ENCODE measurements at places on chromosomes 7 and 10.
A peak's percentile ranks its signal among the peaks of the same experiment; 100 is the strongest.

DNA sequence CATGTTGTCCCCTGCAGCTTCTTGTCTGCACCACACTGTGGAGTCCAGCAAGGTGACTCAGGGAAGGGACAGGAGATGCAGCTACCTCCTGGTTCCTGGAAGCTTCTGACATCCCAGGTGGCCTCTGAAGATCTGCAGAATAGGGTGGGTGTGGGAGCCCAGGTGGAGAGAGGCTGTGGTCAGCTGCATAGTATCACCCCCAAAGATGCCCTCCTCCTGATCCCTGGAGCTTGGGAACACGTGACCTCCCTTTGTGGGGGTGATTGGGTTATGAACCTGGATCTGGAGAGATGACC, 25.4 kb downstream of the CALML3 start:
- DNase-seq = no peak

- no peak for DNase-seq
Observed at GRCh38 chr10:12414278-12414989, 65.1 kb downstream of the CAMK1D start.

DNA sequence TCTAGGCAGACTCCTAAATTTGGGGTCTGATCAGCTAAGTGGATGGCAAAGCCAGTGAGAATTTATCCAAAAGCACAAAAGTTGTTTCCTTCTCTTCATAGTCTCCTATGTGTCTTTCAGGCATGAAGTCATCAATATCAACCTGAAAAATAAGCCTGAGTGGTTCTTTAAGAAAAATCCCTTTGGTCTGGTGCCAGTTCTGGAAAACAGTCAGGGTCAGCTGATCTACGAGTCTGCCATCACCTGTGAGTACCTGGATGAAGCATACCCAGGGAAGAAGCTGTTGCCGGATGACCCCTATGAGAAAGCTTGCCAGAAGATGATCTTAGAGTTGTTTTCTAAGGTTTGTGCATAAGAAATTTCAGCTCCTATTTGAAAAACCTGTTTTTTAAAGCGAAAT, 4.8 kb downstream of the GSTO1 start:
- DNase-seq = no peak

DNA sequence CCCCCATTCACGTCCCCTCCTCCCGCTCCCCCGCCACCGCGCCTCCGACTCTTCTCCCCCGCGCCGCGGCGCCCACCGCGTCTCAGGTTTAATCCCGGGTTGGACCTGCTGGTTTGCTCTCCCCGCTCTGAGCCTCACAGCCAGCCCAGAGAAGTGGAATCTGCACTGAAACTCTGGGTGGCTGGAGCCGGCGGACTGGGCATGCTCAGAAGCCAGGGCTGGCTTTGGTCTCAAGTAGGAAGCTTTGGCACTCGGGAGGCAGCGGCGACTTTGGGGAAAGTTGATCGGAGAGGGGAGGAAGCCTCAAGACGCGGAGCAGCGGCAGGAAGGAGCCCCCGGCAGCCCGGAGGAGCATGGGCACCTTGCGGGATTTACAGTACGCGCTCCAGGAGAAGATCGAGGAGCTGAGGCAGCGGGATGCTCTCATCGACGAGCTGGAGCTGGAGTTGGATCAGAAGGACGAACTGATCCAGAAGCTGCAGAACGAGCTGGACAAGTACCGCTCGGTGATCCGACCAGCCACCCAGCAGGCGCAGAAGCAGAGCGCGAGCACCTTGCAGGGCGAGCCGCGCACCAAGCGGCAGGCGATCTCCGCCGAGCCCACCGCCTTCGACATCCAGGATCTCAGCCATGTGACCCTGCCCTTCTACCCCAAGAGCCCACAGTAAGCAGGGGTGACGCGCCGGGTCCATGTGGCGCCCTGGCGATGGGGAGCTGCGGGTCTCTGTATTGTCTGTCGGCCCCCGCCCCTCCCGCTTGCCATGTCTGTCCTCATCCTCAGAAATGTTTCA, at the start of gene PRKG1:
Gene PRKG1, plus strand, starts transcription at position 250 of the 791 bp plus-strand sequence.
- DNase-seq = peak; percentile 38

- no peak for DNase-seq
Observed at GRCh38 chr7:145092766-145093165, 256.9 kb upstream of the TPK1 start.

DNA sequence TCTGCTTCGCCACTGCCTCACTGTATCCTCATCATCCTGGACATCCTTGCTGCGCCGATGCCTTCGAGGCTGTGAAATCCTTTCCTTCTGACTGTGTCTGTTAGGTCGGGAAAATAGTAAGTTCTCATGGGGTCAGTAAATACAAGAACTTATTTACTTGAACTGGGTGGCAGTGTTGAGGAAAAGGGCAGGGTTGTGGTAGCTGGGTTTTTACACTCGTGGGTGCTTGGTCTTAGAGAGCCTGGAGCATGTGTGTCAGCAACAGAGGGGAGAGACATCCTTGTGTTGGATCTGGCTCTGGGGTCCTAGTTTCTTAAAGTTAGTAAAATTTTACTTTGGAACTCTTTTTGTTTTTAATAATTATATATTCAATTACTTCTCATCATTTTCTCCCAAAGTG, 112.9 kb upstream of the GATA3 start:
- DNase-seq = no peak

GRCh38 chr10:8418631-8419030, 364.1 kb downstream of the GATA3 start:
- no peak for DNase-seq

DNA sequence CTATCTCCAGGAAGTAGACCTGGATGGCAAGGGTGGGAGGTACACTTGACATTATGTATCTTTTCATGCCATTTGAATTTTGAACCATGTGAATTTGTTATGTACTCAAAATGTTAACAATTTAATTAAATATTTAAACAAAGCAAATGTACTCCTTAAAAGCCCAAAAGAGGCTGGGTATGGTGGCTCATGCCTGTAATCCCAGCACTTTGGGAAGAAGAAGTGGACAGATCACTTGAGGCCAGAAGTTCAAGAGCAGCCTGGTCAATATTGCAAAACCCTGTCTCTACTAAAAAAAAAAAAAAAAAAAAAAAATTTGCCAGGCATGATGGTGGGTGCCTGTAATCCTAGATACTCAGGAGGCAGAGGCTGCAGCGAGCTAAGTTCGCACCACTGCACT, 136.9 kb upstream of the ASAH2 start:
- DNase-seq = no peak

DNA sequence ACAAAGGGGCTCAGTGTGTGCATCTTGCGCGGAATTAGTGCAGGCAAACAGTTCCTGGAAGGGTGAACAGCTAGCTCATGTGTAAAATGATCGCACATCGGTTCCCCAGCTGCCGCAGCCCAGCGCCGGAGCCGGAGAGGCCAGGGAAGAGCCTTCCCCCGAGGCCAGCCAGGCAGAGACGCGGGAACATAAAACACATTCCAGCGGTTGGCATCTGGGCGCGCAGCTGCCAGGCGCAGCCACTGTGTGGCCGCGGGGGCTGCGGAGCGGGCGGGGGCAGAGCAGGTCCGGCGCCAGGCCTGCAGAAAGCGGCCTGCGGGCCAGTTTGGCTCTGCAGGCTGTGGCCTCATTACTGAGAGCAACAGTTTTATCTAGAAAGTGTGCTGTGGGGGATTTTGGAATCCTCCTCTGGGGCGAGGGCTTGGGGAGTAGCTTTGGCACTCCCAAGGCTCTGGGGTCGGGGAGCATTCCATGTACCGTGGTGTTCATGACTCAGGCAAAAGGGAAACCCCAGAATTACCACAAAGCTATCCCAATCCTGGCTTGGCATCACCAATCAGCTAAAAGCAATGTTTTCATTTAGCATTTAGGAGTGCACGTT, 74.3 kb downstream of the SAMD9 start:
- DNase-seq = no peak

GRCh38 chr7:93914581-93915066, 6.9 kb upstream of the GNG11 start:
- DNase-seq = no peak

DNA sequence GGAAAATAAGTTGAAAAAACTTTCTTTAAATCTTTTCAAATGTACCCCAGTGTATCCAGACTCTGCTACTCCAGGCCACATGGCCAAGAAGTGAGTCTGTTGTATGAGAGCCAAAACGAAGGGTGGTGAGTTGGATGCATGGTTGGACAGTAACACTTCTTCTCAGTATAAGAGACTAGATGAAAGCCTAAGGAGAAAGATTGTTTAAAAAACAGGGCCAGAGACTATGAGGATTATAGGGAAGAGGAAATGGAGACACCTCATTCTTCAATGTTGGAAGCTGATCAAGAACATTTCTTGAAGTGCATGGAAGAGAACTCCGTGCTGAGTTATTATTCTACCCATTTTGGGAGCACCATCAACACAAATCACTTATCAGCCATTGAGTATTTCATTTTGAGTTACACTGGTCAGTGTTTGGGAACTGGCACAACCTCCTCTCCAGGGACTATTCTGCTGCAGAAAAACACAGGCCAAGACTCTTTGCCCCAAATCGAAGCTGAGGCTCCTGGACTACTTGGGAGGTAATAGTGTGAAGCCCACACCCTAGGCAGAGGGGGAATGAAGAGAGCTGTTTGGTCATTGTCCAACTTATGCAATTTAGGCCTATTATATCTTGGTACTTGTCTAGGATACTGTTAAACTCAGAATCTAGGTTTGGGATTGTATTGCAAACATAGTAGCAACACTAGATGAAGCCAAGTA, 123.0 kb upstream of the SEC61G start:
- DNase-seq = no peak

GRCh38 chr7:1733206-1733907, 63.3 kb downstream of the ELFN1 start:
- no peak for DNase-seq

DNA sequence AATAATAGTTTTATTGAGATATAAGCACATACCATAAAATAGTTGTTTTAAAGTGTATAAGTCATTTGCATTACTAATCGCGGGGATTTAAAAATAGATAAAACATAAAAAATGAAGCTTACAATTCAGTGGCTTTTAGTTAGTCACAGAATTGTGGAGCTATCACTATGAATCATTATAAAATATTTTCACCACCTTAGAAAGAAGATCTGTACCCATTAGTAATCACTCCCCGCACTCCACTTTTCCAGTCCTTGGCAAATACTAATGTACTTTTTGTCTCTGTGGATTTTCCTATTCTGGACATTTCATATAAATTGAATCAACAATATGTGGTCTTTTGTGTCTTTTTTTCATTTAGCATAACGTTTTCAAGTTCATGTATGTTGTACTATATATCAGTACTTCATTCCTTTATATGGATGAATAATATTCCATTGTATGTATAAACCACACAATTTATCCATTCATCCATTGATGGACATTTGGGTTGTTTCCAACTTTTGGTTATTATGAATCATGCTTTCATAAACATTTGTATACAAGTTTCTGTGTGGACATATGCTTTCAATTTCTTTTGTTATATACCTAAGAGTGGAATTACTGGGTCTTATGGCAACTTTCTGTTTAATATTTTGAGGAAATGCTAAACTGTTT, 162.5 kb downstream of the MAGI2 start:
- DNase-seq = no peak

- DNase-seq = no peak
Observed at GRCh38 chr7:134174795-134175261, 47.7 kb downstream of the LRGUK start.

- DNase-seq = no peak
Observed at GRCh38 chr10:112135604-112136003, 48.0 kb downstream of the GPAM start.

DNA sequence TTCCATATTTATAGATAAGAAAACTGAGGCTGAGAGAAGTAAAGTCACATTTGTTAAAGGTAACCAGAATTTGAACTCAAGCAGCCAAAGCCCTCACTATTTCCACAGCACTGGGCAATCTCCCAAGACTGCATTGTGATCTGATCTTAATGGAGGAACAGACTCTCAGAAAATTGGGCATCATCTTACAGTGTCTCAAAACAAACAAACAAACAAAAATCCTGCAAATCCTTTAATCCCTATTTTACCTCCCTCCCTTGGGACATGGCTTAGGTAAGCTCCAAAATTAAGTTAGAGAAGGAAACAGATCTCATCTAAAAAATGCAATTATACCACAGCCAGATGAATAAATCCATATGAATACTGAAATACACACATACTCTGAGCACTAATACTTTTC, 57.5 kb downstream of the FHIP2A start:
- DNase-seq = no peak

DNA sequence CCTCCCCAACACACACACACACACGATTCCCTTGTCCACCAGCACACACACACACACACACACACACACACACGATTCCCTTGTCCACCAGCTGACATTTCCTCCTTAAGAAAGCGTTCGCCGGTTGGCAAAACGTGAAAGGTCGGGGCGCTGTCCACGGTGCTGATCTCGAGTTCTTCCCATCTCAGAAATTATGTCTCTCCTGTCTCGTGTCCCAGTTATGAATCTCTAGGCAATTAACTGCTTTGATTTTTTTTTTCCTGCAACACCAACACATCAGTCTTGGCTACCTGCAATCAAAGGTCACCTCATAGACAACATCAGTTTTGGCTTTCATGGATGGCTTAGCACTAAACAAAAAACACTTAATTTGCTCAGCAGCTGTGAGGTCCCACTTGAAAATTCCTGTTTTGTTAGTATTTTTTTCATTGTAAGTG, 1.9 kb downstream of the INA start:
- peak; percentile 60 for DNase-seq

GRCh38 chr7:130297628-130298543, 4.9 kb downstream of the CPA4 start:
- no peak for DNase-seq

DNA sequence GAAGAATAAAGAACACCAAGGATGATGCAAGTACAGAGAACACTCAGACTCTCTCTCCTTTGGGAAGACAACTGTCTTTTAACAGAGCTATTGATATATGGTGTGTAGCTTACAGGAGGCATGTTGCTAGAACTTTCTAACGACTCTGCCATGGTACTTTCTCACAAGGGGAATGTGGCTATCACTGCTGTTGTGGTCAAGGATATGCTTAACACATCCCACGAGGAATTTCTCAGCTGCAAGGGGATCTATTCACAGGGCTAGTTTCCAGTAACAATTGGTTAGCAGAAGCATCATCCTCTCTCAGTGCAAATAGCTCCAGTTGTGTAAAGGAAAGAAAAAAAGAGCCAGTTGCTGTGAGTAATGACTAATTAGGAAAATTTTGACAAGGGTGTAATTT, 826.0 kb downstream of the SORCS1 start:
- no peak for DNase-seq

DNA sequence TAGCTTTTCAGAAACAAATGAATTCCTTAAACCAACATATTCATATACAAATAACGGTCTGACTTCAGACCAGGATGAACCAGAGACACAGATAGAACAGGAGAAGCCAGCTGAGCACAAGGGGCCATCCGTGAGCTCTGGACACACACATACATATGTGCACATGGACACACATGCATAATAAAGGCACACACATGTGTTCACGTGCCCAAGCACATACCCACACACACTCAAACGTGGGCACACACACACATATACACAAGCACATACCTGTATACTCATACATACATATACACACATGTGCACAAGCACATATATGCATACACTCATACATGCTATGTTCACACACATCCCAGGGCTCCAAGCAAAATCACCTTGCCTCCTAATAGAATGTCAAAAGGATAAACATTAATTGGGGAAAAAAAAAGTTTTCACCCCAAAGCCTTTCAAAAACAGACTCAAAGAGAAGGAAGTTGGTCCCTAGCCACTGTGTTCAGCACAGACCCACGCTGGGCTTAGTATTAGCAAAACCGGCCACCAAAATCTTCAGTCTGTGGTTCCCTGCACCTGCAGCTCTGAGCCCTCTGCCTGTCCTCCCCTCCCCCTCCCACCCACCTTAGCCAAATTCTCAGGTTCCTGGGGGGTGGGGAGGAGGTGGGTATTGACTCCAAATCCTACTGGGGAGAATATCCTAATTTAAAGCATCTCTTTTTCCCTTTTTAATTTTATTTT, 100.4 kb upstream of the MACROH2A2 start:
- no peak for DNase-seq

GRCh38 chr10:94042001-94042833, 48.5 kb downstream of the PLCE1 start:
- DNase-seq = no peak

All from liver (tissue), 10 donors.